Thyroid gland (tissue), 4 donors: ENCODE measurements at places on chromosomes 5 and 9. TPM values are rescaled to one million over a fixed set of nuclear protein-coding genes. Genes with fewer than 3 reads are reported as not detected.

OBP2B gene
- not detected for total RNA-seq

FOXD4L3 gene
- not detected for total RNA-seq

SHISAL2B gene
- total RNA-seq = not detected

OTULINL gene
- 10.5 TPM for total RNA-seq

PKD2L2 gene
- total RNA-seq = not detected

SAPCD2 gene
- 0.67 TPM for total RNA-seq

TMEM167A gene
- total RNA-seq = 49.0 TPM

CARD19 gene
- 43.4 TPM for total RNA-seq

HRCT1 gene
- total RNA-seq = 4.3 TPM

OMD gene
- total RNA-seq = 19.2 TPM

FOXD4L5 gene
- total RNA-seq = 0.54 TPM

ADAMTS16 gene
- 0.20 TPM for total RNA-seq

ARL10 gene
- total RNA-seq = 2.3 TPM

BAAT gene
- total RNA-seq = not detected

CCNO gene
- 11.4 TPM for total RNA-seq

RABEPK gene
- total RNA-seq = 17.3 TPM

TMEM174 gene
- 1.5 TPM for total RNA-seq

CNTNAP3B gene
- 20.3 TPM for total RNA-seq

PRSS3 gene
- not detected for total RNA-seq

MACIR gene
- total RNA-seq = 13.3 TPM
